GM23338 (cell line): ENCODE measurements at places on chromosomes 7 and 10. TPM values are rescaled to one million over a fixed set of nuclear protein-coding genes. Genes with fewer than 3 reads are reported as not detected.

Gene RET
- 6.7 and 9.8 TPM in 2 replicates for total RNA-seq

GRCh38 chr10:27620430-27621397 lies 116.6 kb downstream of the RAB18 start:
- no peaks in the 10 kb centered on the region for H3K36me3 ChIP-seq
- no peak overlapping the region for H3K4me3 ChIP-seq
- no peak for DNase-seq
- H3K27me3 ChIP-seq: no peaks in the 10 kb centered on the region
- H3K27ac ChIP-seq: no peak overlapping the region

DNA sequence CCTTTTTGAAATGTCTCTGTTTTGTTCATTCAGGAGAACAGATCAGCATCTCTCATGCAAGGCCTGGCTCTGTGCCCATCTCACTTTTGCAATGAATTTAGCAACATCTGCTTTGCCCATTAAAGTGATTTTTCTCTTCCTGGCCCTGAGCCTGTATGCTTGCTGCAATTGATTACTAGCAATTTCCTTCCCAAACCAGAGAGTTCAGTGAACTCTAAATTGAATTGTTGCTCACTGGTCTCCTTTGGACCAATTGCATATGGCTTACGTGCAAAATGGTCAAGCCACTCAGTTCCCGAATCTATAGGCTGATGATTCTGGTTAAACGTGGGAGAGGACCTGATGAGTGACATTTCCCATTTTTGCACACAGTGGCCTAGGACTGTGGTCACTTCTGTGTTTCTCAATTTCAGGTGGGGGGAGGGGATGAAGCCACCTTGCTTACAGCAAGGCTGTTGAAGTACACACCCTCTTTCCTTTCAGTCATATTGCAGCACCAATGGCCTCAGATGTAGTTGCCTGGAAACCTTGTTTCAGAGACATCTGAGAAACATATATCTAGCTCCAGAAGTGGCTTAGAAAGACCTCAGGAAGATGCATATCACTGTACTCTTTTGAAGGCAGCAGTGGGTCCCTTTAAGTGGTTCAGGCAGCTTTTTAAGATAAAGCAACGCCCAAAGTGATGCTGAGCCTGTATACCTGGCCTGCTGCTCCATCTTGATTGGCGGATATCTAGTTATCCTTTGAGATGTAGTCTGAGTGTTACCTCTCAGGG lies 201.4 kb downstream of the PTEN start:
- no peak overlapping the region for H3K27ac ChIP-seq
- peaks cover 5% of the 10 kb centered on the region; the same call in 1 of the 2 replicates for H3K4me1 ChIP-seq

DNA sequence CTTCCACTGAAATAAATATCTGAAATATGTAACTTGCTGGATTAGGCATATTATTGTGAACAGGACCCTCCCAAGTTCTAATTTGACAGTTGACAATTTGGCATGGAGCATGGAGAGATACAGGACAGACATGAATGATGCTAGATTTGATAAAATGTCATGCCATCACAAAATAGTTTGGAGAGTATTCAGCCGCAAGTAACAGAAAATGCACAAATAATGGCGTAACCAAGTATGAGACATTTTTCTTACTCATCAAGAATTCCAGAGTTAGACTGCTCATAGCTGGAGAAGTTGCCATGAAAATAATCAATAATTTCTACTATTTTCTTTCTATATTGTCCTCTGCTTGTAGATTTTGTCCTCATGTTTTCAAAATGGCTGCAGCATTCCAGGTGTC lies 45.5 kb upstream of the GPAM start:
- no peak for DNase-seq
- H3K4me1 ChIP-seq: no peaks in the 10 kb centered on the region
- H3K36me3 ChIP-seq: no peaks in the 10 kb centered on the region
- H3K4me3 ChIP-seq: no peak overlapping the region
- no peak overlapping the region for H3K27ac ChIP-seq

- no peak overlapping the region for H3K27ac ChIP-seq
- no peak for DNase-seq
Observed at GRCh38 chr10:44578271-44578670, 193.4 kb upstream of the CXCL12 start.
